Mesothelial cell of epicardium (in vitro differentiated cells): ENCODE measurements at places on chromosomes 2 and 18.
A peak's percentile ranks its signal among the peaks of the same experiment; 100 is the strongest.

- DNase-seq, result no peak
- peak overlapping the region; percentile 47 for H3K27ac ChIP-seq
- H3K27me3 ChIP-seq, result no peaks in the 10 kb centered on the region
These were observed 80.8 kb downstream of the COLEC12 start for GRCh38 chr18:419541-420175.

GRCh38 chr2:232353660-232354059 is 24.9 kb upstream of the ALPP start:
- H3K36me3 ChIP-seq, result no peaks in the 10 kb centered on the region
- H3K4me3 ChIP-seq, result no peak overlapping the region
- no peaks in the 10 kb centered on the region for H3K4me1 ChIP-seq
- no peak overlapping the region for H3K27ac ChIP-seq

GRCh38 chr2:233037078-233037477 is 4.6 kb downstream of the NEU2 start:
- H3K4me1 ChIP-seq, result peaks cover under 1% of the 10 kb centered on the region
- H3K36me3 ChIP-seq, result no peaks in the 10 kb centered on the region
- no peak overlapping the region for H3K4me3 ChIP-seq
- H3K27me3 ChIP-seq, result peaks cover 5% of the 10 kb centered on the region
- DNase-seq, result no peak

DNA sequence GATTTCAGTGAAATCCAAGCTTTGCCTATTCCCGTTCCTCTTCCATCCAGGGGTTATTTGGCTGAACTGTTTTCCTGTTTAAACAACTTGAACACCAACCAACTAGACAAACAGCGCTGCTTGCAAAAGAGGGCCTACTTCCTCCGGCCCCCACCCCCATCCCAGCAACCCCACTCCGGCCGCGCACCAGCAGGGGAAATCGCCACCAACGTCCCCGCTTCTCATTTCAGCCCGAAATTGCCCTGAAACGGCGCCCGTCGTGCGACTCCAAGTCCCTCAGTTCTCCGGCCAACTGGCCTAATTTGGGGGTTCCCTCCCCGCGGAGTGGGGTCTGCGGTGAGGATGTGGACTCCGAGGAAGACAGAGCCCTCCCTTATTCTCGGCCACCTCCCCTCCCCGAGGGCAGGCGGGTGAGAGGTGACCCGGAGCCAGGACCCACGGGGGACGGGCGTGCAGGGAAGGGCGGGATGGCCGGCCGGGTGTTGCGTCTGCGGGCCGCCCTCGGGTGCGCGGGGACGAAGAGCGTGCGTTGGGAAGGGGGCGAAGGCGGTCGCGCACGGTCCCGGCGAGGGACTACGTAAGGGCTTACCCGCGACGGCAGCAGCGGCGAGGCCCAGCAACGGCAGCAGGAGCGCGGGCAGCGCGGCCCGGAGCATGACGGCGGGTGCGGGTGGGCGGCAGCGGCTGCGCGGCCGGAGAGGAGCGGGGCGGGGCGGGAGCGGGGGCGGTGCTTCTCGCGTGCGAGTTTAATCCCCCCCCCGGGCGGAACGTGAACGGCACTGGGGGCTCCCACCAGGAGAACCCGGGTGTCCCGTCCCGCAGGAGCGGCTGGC is at the start of gene CD302:
Gene CD302, minus strand, starts transcription at position 666 of the 833 bp plus-strand sequence. Its CDS starts 10 bp downstream, at position 656.
- H3K27ac ChIP-seq, result peak within 1 kb of the TSS; percentile 45
- DNase-seq, result peak; percentile 45
- H3K4me3 ChIP-seq, result peak within 1 kb of the TSS; percentile 79
- H3K27me3 ChIP-seq, result peaks cover 60% of the 10 kb centered on the region

DNA sequence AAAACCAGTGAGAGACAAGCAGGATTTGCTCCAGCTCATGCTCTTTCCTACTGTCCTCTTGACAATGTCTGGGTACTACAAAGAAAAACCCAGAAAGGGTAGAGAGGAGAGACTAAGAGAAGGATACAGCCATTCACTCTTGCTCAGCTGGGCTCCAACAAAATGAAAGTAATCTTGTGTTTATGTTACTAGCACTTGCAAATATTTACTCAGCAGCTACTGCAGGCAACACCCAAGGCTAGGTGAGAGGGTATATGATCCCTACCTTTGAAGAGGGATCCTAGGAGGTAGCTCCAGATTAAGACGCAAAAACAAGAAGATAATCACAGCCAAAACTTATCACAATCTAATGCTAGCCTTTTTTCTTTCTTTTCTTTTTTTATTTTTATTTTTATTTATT is 329.6 kb upstream of the ACVR2A start:
- peaks cover 12% of the 10 kb centered on the region for H3K4me1 ChIP-seq
- H3K4me3 ChIP-seq, result no peak overlapping the region
- no peaks in the 10 kb centered on the region for H3K27me3 ChIP-seq
- no peak overlapping the region for H3K27ac ChIP-seq
- no peak for DNase-seq

- no peak for DNase-seq
- H3K27me3 ChIP-seq, result peaks cover 2% of the 10 kb centered on the region
- no peaks in the 10 kb centered on the region for H3K36me3 ChIP-seq
- H3K4me1 ChIP-seq, result no peaks in the 10 kb centered on the region
- H3K27ac ChIP-seq, result no peak overlapping the region
- H3K4me3 ChIP-seq, result no peak overlapping the region
These were observed 360.9 kb downstream of the TDRD15 start for GRCh38 chr2:21484643-21485042.

GRCh38 chr2:113196839-113197238 is 23.1 kb downstream of the PSD4 start:
- H3K27ac ChIP-seq, result no peak overlapping the region
- H3K4me3 ChIP-seq, result peak overlapping the region; percentile 73
- no peaks in the 10 kb centered on the region for H3K36me3 ChIP-seq
- peaks cover 3% of the 10 kb centered on the region for H3K4me1 ChIP-seq
- no peak for DNase-seq
- no peaks in the 10 kb centered on the region for H3K27me3 ChIP-seq

GRCh38 chr2:40488101-40488601 is 36.3 kb upstream of the SLC8A1 start:
- no peak for DNase-seq
- no peaks in the 10 kb centered on the region for H3K36me3 ChIP-seq
- peaks cover 29% of the 10 kb centered on the region for H3K4me1 ChIP-seq
- no peak overlapping the region for H3K27ac ChIP-seq
- H3K4me3 ChIP-seq, result no peak overlapping the region

DNA sequence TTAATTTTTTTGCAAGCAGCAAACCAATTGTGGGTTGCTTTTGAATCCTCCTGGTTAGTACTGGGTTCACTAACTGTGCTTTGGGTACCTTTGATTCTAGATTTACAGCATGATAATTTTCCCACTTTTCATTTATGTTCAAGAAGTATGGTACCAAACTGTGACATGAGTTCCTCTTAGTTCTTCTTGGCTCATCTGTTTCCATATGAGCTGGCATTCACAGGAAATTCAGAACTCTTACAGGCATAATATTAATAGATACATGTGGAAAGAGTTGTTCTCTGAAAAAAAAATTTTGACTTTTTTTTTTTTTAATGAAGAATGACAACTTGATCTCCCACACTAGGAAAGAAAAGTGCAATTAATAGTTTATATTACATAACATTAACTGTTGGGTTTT is 59.4 kb downstream of the FMNL2 start:
- H3K36me3 ChIP-seq, result peaks cover 6% of the 10 kb centered on the region
- no peak overlapping the region for H3K27ac ChIP-seq
- peaks cover 27% of the 10 kb centered on the region for H3K4me1 ChIP-seq
- DNase-seq, result no peak
- no peak overlapping the region for H3K4me3 ChIP-seq
- no peaks in the 10 kb centered on the region for H3K27me3 ChIP-seq

DNA sequence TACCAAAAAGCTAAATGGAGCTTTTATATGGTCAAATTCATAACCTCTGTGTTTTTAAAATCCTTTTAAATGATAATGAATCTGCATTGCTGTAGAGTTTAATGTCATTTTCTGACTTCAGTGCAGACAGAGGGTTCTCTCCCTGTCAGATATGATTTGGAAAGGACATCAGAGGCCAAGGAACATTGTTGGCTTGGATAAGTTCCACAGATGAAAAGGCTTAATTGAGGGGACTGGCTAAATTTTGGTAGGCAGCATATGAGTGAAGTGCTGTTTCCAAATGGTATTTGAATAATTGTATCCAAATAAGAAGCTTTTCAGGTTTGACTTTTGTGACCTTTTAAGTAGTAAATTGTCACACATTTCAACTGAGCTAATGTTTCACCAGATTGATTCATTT is 124.6 kb upstream of the KCNH7 start:
- no peak overlapping the region for H3K27ac ChIP-seq
- peaks cover 8% of the 10 kb centered on the region for H3K4me1 ChIP-seq
- no peak for DNase-seq
- H3K36me3 ChIP-seq, result no peaks in the 10 kb centered on the region
- H3K27me3 ChIP-seq, result peaks cover 67% of the 10 kb centered on the region

DNA sequence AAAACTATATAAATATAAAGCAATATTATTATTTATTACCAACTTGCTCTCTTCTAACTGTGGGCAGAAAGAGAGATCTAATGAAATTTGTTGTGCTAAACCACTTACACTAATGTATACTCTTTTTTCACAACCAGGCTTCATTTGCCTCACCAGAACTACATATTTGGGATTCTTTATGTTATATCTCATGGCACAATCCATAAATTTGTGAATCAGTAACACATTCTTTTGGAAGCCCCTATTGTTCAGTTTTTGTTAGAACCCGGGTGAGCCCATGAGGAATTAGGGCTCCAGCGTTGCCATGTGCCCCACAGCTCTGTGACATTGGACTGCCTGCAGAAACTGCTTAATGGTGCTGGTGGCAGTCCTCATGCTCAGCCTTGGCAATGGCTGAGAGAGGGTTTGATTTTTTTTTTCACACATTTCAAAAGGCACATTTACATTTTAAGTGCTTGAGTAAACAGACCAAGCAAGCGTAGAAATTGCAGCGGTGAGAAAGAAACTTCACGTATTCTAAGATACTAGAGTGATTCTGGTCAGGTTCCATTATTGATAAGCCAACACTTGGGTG is 15.3 kb downstream of the VIT start:
- H3K4me3 ChIP-seq, result no peak overlapping the region
- peaks cover 28% of the 10 kb centered on the region for H3K4me1 ChIP-seq
- H3K36me3 ChIP-seq, result peaks cover 6% of the 10 kb centered on the region
- no peaks in the 10 kb centered on the region for H3K27me3 ChIP-seq
- DNase-seq, result no peak
- H3K27ac ChIP-seq, result no peak overlapping the region

DNA sequence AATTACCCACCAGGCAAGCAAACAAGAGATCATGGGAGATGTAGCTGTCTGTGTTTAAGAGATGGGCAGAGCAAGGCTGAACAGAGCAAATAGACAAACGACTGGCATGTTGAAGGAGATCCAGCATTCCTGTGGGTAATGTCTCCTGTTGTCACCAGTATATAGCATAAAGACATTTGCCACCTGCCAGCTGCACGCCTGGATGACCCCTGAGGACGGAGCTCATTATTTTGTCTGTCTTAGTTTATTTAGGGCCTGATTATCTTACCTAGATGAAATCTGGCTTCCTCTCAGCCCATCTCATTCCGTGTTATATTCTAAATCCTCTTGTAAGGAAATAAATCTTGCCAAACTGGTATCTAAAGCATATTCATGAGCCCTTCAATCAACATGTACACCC is 510.3 kb upstream of the LINC00305 start:
- DNase-seq, result no peak
- no peak overlapping the region for H3K27ac ChIP-seq
- no peaks in the 10 kb centered on the region for H3K27me3 ChIP-seq
- H3K4me1 ChIP-seq, result peaks cover 2% of the 10 kb centered on the region
- no peak overlapping the region for H3K4me3 ChIP-seq

- DNase-seq, result no peak
- no peaks in the 10 kb centered on the region for H3K27me3 ChIP-seq
- H3K4me1 ChIP-seq, result peaks cover 3% of the 10 kb centered on the region
- H3K27ac ChIP-seq, result peak overlapping the region; percentile 24
- peaks cover 25% of the 10 kb centered on the region for H3K36me3 ChIP-seq
These were observed 222.6 kb downstream of the TWIST2 start for GRCh38 chr2:239070466-239070865.

GRCh38 chr2:143526498-143526897 is 397.3 kb downstream of the ARHGAP15 start:
- no peak overlapping the region for H3K4me3 ChIP-seq
- no peaks in the 10 kb centered on the region for H3K36me3 ChIP-seq
- H3K27me3 ChIP-seq, result no peaks in the 10 kb centered on the region

DNA sequence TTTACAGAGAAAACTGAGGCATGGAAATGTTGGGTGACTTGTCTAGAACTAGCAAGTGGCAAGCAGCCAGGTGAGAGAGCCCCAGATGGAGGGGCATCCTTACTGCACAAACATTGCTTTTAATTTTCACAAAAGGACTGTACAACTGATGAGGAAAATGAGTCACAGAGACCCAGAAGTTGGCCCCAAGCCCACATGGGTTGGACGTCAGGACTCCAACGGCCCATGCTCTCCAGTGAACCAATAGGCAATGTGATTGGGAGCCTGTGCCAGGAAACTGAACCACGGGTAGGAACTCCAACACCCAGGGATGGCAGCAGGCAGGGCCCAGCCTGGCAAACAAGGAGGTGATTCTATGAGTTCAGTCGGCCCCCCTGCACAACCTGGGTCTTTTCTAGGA is 50.8 kb downstream of the PID1 start:
- no peak overlapping the region for H3K4me3 ChIP-seq
- no peak for DNase-seq
- H3K4me1 ChIP-seq, result no peaks in the 10 kb centered on the region

- no peak overlapping the region for H3K27ac ChIP-seq
- no peak overlapping the region for H3K4me3 ChIP-seq
These were observed 173.3 kb upstream of the ERBB4 start for GRCh38 chr2:212711856-212712255.

DNA sequence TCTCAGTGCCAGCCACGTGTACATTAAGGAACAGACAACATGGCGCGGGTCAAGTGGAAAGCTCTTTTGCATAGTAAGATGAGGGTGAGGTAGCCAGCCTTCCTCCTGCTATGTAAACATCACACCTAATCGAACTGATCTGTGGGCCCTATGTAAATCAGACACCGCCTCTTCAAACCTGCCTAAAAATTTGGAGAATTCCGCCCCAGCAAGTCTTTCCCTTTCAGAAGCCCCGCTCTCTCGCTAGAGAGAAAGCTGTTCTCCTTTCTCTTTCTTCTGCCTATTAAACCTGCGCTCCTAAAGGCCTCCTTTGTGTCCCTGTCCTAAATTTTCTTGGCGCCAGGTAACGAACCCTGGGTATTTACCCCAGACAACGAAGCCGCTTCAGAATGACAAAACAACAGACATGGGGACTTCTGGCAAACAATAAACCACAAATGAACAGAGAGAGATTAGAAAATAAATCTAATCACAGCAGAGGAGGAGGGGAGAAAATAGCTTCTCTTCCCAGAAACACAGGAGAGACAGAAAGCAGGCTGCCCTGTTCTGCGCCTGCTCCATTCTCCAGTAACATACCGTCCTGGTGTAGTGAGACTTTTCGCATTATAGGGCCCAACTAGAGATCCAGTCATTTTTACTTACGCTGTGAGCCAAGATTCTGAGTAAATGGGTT is 31.9 kb upstream of the CYP1B1 start:
- peaks cover 55% of the 10 kb centered on the region for H3K4me1 ChIP-seq
- H3K27ac ChIP-seq, result peak overlapping the region; percentile 95
- peaks cover 19% of the 10 kb centered on the region for H3K36me3 ChIP-seq
- H3K4me3 ChIP-seq, result no peak overlapping the region

- DNase-seq, result no peak
- H3K27ac ChIP-seq, result peak overlapping the region; percentile 99
- peaks cover 16% of the 10 kb centered on the region for H3K36me3 ChIP-seq
These were observed 78.5 kb downstream of the TANC1 start for GRCh38 chr2:159046966-159047365.

GRCh38 chr2:20514596-20515269 is 67.9 kb downstream of the RHOB start:
- no peak for DNase-seq
- no peak overlapping the region for H3K4me3 ChIP-seq
- H3K4me1 ChIP-seq, result peaks cover 22% of the 10 kb centered on the region
- peak overlapping the region; percentile 1 for H3K27ac ChIP-seq
- no peaks in the 10 kb centered on the region for H3K36me3 ChIP-seq

- no peak overlapping the region for H3K27ac ChIP-seq
- no peaks in the 10 kb centered on the region for H3K27me3 ChIP-seq
- H3K4me1 ChIP-seq, result peaks cover 29% of the 10 kb centered on the region
These were observed 198.4 kb downstream of the BABAM2 start for GRCh38 chr2:28088970-28089369.
